ENCODE measurements at places on chromosomes 7 and 10. TPM values are rescaled to one million over a fixed set of nuclear protein-coding genes. Genes with fewer than 3 reads are reported as not detected.

GRCh38 chr10:86372784-86373239 is 6.2 kb upstream of the GRID1 start:
- no peaks in the 10 kb centered on the region for H3K36me3 ChIP-seq
- no peak for DNase-seq
- no peak overlapping the region for H3K4me3 ChIP-seq

MBL2 gene
- total RNA-seq: 0.17 TPM

GIMAP2 gene
- not detected for total RNA-seq

DNA sequence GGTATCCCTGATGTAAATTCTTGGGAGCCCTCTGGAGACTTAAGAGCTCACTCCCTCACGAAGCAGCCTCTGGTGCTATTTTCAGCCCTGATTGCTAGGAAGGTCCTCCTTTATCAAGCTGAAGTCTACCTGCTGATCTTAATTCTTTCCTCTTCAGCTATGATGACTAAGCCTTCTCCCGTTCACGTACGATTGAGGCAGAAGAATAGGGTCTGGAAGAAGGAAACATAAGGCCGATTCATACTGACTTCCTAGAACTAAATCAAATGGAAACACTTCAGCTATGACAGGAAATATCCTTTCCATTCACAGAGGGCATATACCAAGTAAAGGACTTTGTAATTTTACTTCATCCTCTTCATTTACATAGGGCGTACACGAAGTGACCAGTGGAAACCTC is 107.0 kb downstream of the CPXM2 start:
- no peaks in the 10 kb centered on the region for H3K36me3 ChIP-seq
- peaks cover 55% of the 10 kb centered on the region for H3K27me3 ChIP-seq
- H3K27ac ChIP-seq: no peak overlapping the region
- DNase-seq: no peak
- H3K4me3 ChIP-seq: no peak overlapping the region
- no peaks in the 10 kb centered on the region for H3K4me1 ChIP-seq

LIPF gene
- not detected for total RNA-seq

DNA sequence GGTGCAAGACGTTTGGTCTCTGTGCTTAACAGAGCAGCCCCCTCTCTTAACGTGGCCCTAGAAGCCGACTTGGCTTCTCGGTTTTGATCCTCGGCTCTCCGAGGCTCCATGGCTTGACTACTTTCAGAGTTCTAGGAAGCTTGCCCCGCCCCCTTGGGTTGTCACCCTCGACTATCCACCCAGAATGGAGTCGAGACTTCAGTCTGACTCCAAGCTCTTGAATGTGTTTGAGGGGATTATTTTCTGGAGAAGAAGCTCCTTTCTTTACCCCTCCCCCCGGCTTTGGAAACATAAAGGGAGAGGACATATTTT is 448 bp downstream of the SEC24C start:
- peak overlapping the region; percentile 68 for H3K4me3 ChIP-seq
- H3K36me3 ChIP-seq: peaks cover 23% of the 10 kb centered on the region
- peak overlapping the region; percentile 64 for H3K27ac ChIP-seq
- peaks cover 43% of the 10 kb centered on the region for H3K4me1 ChIP-seq
- H3K27me3 ChIP-seq: no peaks in the 10 kb centered on the region

GRCh38 chr10:84511106-84511505 is 182.7 kb downstream of the CCSER2 start:
- H3K27ac ChIP-seq: no peak overlapping the region
- H3K4me3 ChIP-seq: no peak overlapping the region
- no peaks in the 10 kb centered on the region for H3K36me3 ChIP-seq

- H3K4me3 ChIP-seq: no peak overlapping the region
- no peak for DNase-seq
- no peak overlapping the region for H3K27ac ChIP-seq
- no peaks in the 10 kb centered on the region for H3K36me3 ChIP-seq
Observed at GRCh38 chr10:5310914-5311313, 53.9 kb upstream of the UCN3 start.

GIMAP4 gene
- not detected for total RNA-seq

GRCh38 chr7:158098125-158099030 is 489.2 kb downstream of the PTPRN2 start:
- H3K4me1 ChIP-seq: no peaks in the 10 kb centered on the region
- no peaks in the 10 kb centered on the region for H3K27me3 ChIP-seq

DNA sequence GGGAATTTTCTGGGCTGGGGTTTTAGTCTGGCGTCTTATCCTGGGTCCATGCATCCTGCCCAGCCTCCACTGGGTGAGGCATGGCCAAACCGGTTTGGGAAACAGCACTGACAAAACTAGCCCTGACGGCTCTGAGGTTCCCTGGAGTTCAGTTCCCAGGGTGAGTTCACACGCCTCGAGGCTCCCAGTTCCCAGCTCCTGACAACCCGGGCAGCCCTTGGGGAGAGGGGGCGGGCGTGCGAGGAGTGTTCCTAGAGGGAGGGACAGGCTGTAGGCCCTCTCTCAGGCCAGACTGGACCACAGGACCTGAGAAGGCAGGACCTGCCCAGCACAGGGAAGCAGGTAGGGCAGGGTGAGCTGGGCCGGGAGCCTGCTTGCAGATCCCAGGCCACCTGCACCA is 82.3 kb upstream of the PPIF start:
- peak; percentile 100 for DNase-seq
- no peaks in the 10 kb centered on the region for H3K27me3 ChIP-seq
- peak overlapping the region; percentile 11 for H3K4me3 ChIP-seq
- H3K36me3 ChIP-seq: 0 out of 2 replicates have a peak, but pooled peaks cover 4% of the 10 kb centered on the region

DNA sequence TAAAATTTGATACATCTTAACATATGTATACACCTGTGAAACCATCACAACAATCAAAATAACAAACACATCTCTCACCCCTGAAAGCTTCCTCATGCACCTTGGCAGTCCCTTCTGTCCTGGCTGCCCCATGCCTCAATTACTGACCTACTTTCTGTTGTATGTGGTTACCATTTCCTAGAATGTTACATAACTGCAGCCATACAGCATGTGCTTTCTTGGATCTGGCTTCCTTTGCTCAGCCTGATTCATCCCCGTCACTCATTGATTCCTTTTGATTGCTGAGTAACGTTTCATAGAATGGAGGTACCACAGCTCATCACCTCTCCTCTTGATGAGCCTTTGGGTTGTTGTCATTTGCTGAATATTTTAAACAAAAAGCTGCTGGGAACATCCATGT is 165.3 kb downstream of the CELF2 start:
- no peaks in the 10 kb centered on the region for H3K27me3 ChIP-seq
- no peaks in the 10 kb centered on the region for H3K36me3 ChIP-seq
- no peaks in the 10 kb centered on the region for H3K4me1 ChIP-seq
- no peak overlapping the region for H3K4me3 ChIP-seq

DNA sequence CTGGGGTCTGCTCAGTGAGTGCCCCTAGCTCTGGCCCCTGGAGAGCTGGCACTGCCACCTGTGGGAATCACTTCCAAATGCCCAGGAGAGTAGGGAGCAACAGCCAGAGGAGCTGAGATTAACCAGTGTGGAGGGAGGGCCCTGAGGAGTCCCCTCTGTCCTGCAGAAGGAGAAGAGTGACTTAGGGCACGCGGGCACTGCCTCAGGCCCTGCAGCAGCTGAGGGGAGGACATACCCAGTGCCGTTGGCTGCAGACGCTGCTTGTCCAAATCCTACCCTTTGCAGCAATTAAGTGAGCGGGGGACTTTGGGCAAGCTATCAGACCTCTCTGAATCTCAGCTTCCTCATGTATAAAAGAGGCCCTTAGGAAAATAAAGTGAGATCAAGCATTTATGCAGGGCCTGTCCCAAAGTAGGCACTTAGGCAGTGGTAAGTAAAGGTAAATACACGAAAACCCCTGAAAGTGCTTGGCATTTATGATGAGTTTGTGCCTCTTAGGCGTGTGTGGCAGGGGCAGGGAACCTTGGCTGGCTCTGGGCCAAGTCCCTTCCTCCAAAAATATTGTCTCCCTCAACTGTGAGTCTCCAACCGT is 16.9 kb downstream of the PRF1 start:
- H3K27ac ChIP-seq: no peak overlapping the region
- H3K4me1 ChIP-seq: no peaks in the 10 kb centered on the region
- no peak overlapping the region for H3K4me3 ChIP-seq

DNA sequence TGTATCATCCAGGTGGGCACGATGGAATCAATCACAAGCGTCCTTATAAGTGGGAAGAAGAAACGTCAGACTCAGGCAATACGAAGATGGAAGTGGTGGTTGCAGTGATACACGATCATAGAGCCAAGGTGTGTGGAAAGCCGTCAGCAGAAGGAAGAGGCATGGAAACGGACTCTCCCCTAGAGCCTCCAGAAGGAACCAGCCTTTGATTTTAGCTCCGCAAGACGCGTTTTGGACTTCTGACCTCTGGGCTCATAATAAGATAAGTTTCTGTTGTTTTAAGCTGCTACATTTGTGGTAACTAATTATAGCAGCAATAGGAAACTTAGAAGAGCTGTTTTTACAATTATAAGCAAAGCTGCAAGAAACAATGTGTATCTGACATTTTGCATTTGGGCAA is 14.8 kb downstream of the FANK1 start:
- DNase-seq: no peak
- H3K36me3 ChIP-seq: no peaks in the 10 kb centered on the region
- H3K4me1 ChIP-seq: 0 out of 2 replicates have a peak, but pooled peaks cover 6% of the 10 kb centered on the region
- no peak overlapping the region for H3K4me3 ChIP-seq
- no peaks in the 10 kb centered on the region for H3K27me3 ChIP-seq
- H3K27ac ChIP-seq: no peak overlapping the region

AKR1B15 gene
- total RNA-seq: 0.29 TPM

GRCh38 chr10:43353495-43354329 is 17.7 kb upstream of the FXYD4 start:
- H3K27ac ChIP-seq: peak overlapping the region; percentile 57
- no peaks in the 10 kb centered on the region for H3K27me3 ChIP-seq
- no peaks in the 10 kb centered on the region for H3K36me3 ChIP-seq
- peak; percentile 40 for DNase-seq

GRCh38 chr10:43307306-43307705 is 40.4 kb upstream of the RASGEF1A start:
- DNase-seq: no peak
- peaks cover 5% of the 10 kb centered on the region for H3K27me3 ChIP-seq
- H3K36me3 ChIP-seq: no peaks in the 10 kb centered on the region
- H3K27ac ChIP-seq: no peak overlapping the region

C10orf67 gene
- 0.15 TPM for total RNA-seq

DNA sequence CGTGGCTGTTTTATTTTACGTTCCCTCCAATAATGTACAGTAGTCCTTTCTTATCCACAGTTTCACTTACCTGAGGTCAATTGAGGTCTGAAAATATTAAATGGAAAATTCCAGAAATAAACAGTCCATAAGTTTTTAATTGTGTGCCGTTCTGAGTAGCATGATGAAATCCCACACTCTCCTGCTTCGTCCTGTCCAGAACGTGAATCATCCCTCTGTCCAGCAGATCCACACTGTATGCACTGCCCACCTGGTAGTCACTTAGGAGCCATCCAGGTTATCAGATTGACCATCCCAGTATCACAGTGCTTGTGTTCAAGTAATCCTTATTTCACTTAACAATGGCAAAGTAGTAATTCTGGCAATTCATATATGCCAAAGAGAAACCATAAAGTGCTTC is 46.3 kb downstream of the STARD3NL start:
- no peaks in the 10 kb centered on the region for H3K4me1 ChIP-seq
- no peaks in the 10 kb centered on the region for H3K27me3 ChIP-seq
- no peaks in the 10 kb centered on the region for H3K36me3 ChIP-seq

CLCN1 gene
- 0.55 TPM for total RNA-seq

DNA sequence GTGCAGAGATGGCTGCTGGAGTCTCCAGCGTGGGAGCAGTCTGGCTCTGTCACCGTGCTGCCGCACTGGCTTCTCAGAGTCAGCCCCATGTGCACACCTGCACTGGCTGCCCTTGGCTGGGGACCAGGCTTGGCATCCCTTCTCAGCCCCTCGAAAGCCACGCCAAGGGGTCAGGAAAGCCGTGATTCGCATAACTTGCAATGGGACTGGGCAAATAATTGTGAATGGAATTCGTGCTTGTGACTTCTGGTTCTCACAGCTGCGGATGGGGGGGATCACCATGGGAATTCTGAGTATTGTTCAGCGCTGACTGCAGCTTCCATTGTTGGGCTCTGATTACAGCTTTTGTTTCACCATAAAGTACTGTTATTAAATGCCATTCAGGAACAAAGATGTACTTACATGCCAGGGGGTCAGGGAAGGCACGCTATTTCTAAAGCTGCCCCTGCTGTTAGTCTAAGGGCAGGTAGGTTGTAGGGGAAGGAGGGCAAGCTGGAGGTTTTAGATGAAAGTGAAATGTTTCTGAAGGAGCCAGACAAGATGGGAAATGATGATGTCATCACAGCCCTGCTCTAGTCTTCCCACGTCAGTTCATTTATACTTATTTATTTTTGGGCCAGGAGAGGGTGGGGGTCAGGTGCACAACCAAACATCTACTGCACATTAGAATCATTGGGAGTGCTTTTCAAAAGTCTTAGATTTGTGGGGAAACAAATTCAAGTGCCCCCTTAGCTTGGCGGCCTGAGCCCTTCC is 5.8 kb upstream of the PLEKHA1 start:
- H3K4me1 ChIP-seq: peaks cover 7% of the 10 kb centered on the region
- DNase-seq: no peak
- no peak overlapping the region for H3K27ac ChIP-seq
- no peaks in the 10 kb centered on the region for H3K36me3 ChIP-seq
- 0 out of 2 replicates have a peak, but pooled peaks cover 3% of the 10 kb centered on the region for H3K27me3 ChIP-seq

DNA sequence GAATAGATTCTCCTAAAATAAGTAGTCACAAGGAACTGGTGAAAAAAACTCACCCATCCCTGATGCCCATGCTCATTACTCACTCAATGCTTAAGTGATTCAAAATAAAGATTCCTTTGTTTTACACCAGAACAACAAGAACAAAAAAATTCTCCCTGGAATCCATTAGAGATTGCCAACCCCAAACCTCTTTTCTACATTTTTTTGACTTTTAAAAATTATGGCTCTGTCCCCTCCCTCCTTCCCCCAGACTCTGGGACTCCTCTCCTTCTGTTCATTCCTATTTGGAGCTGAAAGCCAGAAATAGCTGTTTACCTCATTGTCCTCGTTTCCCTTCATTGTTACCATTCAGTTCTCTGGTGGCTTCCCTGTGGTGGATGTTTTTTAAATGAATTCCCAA is 63.2 kb upstream of the FHIP2A start:
- H3K4me3 ChIP-seq: no peak overlapping the region
- no peak overlapping the region for H3K27ac ChIP-seq
- H3K4me1 ChIP-seq: peaks cover 29% of the 10 kb centered on the region
- DNase-seq: peak; percentile 36

GRCh38 chr10:112247791-112248190 is 35.4 kb upstream of the TECTB start:
- H3K36me3 ChIP-seq: no peaks in the 10 kb centered on the region
- no peaks in the 10 kb centered on the region for H3K27me3 ChIP-seq
- no peaks in the 10 kb centered on the region for H3K4me1 ChIP-seq
- no peak for DNase-seq
- no peak overlapping the region for H3K27ac ChIP-seq
- no peak overlapping the region for H3K4me3 ChIP-seq
